Aorta (tissue), 5 donors: ENCODE measurements at places on chromosomes 16 and 17. TPM values are rescaled to one million over a fixed set of nuclear protein-coding genes. Genes with fewer than 3 reads are reported as not detected.

- no peaks in the 10 kb centered on the region for H3K36me3 ChIP-seq
- DNase-seq: no peak
- no peak overlapping the region for H3K4me3 ChIP-seq
These were observed 2114.6 kb downstream of the TP53TG3F start for GRCh38 chr16:35574011-35574410.

The GSDMA gene
- not detected for polyA plus RNA-seq

GRCh38 chr17:17159571-17159970 is 46.6 kb downstream of the PLD6 start:
- H3K27ac ChIP-seq: no peak overlapping the region
- peaks cover 27% of the 10 kb centered on the region for H3K36me3 ChIP-seq
- no peak for DNase-seq
- H3K27me3 ChIP-seq: no peaks in the 10 kb centered on the region
- no peaks in the 10 kb centered on the region for H3K4me1 ChIP-seq
- H3K4me3 ChIP-seq: no peak overlapping the region

GRCh38 chr17:2697611-2698162 is 13.9 kb downstream of the CLUH start:
- H3K36me3 ChIP-seq: peaks cover 14% of the 10 kb centered on the region
- DNase-seq: peak; percentile 64
- H3K4me3 ChIP-seq: no peak overlapping the region
- no peak overlapping the region for H3K27ac ChIP-seq

DNA sequence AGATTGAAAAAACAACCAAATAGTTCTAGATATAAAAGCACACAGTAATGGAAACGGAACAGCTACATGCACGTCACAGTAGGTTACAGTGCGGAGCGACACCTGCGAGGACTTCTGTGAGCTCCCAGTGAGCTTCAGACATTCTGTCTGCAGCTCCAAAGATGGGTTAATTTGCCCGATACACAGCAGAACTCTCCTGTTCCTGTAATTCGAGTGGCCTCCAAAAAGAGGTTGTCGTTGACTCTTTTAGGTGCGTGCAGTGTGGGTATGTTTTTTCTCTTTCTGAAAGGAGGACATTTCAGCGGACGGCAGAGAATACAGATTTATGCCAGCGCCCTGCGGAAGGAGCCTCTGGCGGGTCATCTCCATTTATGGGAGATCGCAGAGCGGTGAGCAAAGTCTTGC is 2.9 kb downstream of the OR1F1 start:
- H3K4me1 ChIP-seq: no peaks in the 10 kb centered on the region
- no peaks in the 10 kb centered on the region for H3K27me3 ChIP-seq
- H3K27ac ChIP-seq: no peak overlapping the region
- H3K36me3 ChIP-seq: no peaks in the 10 kb centered on the region

DNA sequence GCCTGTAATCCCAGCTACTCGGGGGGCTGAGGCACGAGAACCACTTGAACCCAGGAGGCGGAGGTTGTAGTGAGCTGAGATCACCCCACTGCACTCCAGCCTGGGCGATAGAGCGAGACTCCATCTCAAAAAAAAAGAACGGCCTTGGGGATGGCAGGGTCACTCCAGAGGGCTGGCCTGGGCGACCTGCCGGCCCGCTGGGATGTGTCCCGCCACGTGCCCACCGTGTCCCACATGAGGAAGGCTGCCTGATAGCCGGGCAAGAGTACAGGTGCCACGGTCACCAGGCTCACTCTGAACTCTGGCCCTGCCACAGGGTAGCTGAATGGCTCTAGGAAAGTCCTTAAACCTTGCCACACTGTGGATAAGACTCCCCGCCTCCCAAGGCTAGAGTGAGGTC is 67.5 kb downstream of the COG7 start:
- no peak for DNase-seq
- no peaks in the 10 kb centered on the region for H3K4me1 ChIP-seq
- H3K27me3 ChIP-seq: no peaks in the 10 kb centered on the region
- no peak overlapping the region for H3K27ac ChIP-seq

- H3K27me3 ChIP-seq: no peaks in the 10 kb centered on the region
- H3K36me3 ChIP-seq: no peaks in the 10 kb centered on the region
- DNase-seq: no peak
- no peak overlapping the region for H3K27ac ChIP-seq
- H3K4me1 ChIP-seq: no peaks in the 10 kb centered on the region
These were observed 174.5 kb upstream of the HSBP1 start for GRCh38 chr16:83633286-83633685.
